Germinal center (tissue), 1 donor: ENCODE measurements at places on chromosomes 5 and 9.
A peak's percentile ranks its signal among the peaks of the same experiment; 100 is the strongest.

DNA sequence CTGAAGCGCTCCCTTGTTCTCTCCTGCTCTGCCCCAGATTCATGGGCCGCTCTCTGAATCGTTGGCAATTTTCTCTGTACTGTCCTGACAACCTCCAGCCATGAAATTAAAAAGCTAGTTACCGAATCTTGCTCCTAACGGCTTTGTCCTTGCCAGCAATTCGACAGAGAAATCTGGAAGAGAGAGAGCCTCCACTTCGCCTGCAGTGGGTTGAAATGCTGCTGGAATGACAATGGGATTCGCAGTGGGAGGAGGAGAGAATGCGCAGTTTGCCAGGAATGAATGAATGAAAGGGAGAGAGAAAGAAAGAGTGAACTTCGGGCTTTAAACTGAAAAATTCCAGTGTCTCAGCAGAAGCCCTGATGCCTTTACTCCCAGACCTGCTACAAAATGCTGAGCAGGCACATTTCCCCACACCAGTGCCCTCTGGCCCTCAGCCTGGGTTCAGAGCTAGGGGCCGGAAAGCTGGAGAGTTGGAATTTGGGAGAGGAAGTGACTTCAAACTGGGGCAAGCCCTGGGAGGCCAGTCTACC is 11.5 kb upstream of the BOD1 start:
- DNase-seq, result no peak

DNA sequence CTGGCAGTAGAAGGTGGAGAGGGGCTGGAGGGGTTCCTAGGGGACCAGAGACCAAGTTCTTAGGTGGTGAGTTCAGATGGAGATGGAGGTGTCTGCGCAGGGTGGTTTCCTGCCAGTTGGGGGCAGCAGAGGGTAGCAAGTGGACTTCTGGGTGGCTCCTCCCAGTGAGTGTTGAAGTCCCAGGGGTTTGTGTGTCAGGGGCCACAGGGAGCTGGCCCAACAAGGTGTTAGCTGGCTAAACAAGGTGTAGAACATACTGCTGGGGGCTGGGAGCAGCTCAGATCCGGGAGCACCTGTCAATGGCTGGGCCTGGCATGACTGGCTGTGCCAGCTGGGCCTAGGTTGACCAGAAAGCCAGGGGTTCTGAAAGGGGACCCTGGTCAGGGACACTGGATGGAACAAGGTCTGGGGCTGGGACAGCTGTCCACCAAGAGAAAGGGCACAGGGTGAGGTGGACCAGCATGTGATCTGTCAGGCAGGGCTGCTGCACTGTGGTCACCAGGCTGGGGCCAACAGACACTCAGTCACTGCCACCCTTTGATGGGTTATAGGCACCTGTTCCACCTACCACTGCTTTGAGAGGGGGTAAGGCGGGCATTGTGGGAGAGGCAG is 35.6 kb downstream of the DAB2IP start:
- peak; percentile 83 for DNase-seq

- DNase-seq, result no peak
Observed at GRCh38 chr5:142507531-142508372, 178.1 kb downstream of the FGF1 start.

DNA sequence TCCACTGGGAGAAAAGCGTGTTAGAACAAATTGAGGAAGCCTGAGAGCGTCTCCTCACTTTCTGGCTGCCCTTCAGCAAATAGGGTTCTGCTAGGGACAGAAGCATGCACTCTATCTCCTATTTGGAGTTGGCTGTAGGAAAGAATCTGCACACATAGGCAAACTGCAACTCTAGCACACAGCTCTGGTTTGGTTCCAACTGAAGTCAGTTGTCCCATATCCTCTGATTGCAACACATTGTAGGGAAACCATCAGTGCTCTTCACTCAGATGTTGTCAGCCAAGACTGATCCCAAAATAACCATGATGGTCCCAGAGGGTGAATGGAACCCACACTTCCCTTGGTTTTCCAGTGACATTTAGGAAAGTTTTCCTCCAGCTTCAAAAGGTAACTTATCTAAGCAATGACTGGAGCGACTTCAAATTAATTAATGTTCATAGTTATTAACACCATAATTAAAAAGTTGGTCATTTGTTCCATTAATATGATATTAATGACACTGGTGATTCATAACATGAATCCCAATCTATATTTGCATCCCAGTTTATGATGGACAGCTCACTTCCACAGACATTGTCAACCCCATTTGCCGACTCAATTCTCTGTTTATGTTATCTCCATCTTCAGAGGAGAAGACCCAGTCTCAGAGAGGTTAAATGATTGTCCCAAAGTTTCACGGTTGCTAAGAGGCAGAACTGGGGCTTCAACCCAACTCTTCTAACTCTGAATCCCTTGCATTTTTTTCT is 136.7 kb upstream of the ZNF462 start:
- DNase-seq, result no peak

DNA sequence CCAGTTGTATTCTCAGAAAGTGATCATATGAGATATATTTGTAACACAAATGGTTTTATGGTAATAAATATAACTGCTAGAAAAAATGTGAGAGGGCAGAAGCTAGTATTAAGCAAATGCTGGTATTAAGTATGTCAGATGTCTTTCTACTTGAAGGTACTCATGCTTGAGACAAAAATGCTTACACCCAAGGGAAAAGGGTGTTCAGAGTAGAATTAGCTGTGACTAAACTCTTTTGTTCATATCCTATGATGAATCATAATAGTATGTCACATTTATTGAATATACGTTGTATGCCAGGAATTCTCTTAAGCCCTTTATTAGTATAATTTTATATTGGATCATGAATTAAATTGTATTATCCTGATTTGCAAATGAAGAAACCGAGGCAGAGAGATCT is 2.2 kb downstream of the ADGRV1 start:
- no peak for DNase-seq
